Stimulated activated CD8-positive, alpha-beta memory T cell treated with anti-CD3 and anti-CD28 coated beads, Interleukin-4, amount 100 ng/mL, for 1 hour (primary cell): ENCODE measurements at places on chromosomes 11 and 22.

DNA sequence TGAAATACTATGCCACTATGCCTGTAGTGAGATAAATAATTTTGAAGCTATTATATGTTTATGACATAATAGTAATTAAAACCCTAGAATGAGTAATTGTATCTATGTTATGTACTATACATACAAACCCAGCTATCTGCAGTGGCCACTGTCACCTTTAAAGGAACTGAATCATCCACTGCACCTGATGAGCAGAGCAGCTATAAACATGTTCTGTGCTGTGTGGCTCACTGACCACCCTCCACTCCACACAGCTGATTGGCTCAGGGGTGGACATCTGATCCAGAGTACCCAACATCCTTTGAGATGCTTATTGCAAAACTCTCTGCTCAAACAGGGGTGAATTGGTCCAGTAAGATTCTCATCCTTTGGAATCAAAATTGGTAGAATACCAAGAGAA is 19.2 kb upstream of the RRAS2 start:
- no peak for DNase-seq

DNA sequence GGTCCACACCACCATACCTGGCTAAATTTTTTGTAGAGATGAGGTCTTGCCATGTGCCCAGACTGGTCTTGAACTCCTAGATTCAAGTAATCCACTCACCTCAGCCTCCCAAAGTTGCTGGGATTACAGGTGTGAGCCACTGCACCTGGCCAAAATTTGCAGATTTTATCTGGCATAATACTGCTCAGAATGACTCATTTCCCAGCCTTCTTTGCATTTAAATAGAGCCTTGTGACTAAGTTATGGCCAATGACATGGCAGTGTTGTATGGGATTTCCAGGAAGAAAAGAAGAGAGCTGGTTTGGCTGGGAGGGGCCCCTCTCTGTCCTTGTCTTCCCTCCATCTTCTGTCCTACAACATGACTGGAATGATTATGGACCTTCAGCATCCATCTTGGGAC is 55.8 kb downstream of the CCDC34 start:
- DNase-seq = no peak

GRCh38 chr11:112524798-112525197 is 264.1 kb upstream of the PLET1 start:
- DNase-seq = no peak

DNA sequence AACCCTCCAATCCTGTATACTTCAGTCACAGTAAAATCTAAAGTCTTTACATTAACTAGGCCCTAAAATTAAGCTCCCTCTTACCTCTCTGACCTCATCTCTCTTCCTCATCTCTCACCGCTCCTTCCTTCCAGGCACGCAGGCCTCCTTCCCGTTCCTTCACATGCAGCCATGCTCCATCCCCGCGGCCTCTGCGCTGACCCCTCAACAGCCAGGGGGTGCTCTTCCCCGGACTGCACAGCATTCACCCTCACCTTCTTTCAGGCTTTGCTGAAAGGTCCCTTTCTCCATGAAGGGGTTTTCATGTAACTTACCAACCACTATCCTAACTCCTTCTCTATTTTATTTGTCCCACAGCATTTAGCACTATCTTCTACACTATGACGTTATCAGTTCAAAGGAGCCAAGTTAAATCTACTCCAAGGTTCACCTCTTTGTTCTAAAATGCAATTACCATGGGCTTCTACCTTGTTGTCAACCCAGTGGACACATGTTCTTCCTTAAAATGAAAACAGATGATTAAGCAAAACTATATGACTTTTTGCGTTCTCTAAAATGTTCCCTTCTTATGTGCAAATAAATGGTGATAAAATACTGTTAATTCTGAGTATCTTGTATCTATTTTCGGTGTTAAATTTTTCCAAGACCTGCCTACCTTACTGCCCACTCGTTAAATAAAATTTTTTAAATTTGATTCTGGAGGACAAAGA is 57.8 kb upstream of the APOA1 start:
- DNase-seq = no peak

- DNase-seq = no peak
Observed at GRCh38 chr22:43919106-43919973, 4.3 kb upstream of the PNPLA3 start.
